RWPE2 (cell line): ENCODE measurements at places on chromosomes 5 and 9.

DNA sequence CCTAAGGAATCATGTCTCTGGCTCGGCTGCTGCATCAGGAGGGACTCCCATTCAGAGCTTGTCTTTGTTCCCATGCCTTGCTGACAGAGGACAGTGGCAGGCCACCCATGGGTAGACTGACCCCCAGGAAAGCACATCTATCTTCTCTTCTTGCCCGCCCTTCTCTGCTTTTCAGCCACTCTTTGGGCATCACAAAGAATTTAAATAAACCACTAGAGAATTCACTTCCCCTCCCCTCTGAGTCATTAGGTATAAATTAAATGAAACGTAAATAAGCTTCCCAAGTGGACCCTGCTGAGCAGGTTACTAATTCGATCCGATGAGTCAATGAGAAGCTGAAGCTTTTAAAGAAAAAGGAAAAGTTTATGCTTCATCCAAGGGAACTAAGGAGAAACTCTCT is 97.0 kb downstream of the DRD1 start:
- DNase-seq: no peak

- no peak for DNase-seq
Measured at GRCh38 chr5:75465480-75465879, 45.9 kb downstream of the CERT1 start.

GRCh38 chr9:123941524-123942070 is 11.7 kb upstream of the DENND1A start:
- no peak for DNase-seq

DNA sequence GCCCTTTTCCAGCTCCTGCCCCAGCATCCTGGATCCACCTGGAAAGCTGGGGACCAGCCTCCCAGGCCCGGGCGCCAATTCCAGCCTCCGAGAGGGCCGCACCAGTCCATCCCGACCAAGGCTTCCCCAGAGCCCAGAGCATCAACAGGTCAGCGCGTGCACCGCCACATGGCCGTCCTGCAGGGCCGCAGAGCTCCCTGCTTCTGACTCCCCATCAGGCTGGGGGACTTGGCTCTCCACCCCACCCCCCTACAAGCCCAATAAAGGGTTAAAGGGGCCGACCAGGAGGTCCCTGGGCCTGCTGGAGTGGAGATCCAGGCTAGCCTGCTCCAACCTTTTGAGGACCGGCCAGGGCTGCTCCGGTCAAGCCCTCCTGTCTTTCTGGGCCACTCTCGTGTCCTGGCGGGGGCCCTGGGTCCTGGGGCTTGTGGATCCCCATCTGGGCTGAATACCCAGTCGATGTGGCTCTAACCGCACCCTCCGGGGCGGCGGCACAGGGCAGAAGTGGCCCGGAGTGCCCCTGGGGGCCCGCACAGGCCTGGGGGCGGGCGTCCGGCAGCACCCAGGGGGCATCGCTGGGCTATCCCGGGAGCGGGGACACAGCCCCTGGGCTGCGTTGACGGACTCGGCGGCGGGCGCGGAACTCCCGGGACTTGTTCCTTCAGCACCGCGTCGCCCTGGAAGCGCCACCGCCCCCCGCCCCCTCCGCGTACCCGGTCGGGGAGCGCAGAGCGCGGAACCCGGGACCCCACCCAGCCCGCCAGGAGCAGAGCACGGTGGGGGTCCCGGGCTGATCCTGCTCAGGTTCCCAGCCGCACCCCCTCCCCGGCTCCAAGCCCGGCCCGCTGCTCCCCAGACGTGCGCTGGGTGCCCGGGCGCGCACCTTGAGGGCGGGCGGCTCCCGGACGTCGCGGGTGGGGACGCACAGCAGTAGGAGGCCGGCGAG is 590 bp downstream of the ENTPD2 start:
- no peak for DNase-seq

DNA sequence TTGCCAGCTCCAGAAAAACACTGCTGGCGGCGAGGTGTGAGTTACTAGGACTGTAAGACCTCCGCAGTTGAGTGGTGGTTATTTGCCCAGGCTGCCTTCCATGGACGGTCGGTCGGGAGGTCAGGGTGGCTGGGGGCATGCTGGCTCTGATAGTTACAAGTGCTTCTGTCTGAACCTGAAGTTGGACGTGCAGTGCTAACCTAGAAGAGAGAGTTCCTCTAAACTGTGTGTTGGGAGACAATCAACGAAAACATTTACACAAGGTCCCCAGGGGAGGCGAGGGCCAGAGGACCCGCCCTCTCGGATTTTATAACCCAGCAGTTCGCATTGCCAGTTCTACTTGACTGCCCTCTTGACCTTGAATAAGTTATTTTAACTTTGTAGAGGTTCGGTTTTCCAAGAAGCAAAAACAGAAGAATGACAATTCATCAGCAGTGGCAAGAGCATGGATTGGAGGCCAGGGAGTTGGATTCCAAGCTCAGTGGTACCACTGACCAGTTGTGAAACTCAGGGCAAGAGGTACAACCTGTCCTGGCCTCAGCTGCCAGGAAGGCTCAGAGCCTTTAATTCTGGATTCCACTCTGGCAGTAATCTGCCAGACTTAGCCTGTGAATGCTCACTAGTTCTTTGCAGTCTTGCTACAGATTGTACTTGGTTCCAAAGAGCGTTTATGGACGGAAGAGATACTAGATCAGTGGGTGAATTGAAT is 28.7 kb upstream of the PDE8B start:
- no peak for DNase-seq

DNA sequence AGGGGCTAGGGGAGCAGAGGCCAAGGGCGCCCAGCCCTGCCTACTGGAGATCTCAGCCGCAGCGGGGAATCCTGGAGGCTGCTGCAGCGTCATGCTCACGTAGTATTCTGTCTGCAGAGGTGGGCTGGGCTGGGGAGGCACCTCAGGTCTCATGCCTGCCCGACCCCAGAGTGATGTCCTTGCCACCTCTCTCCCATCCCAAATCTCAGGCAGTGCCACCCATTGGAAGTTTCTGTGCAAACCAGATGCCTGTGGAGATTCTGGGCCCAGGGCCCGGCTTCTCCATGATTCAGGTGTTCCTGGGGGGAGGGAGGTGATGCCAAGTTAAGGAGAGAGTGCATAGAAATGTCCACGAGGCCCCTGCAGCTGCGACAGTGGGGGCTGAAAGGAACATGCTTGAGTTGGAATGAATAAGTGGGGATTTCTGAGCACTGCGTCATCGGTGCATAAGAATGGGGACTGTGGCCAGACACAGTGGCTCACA is 72.0 kb downstream of the ANKRD33B start:
- no peak for DNase-seq

- DNase-seq: no peak
Measured at GRCh38 chr5:122429545-122430318, 117.7 kb downstream of the SNCAIP start.

DNA sequence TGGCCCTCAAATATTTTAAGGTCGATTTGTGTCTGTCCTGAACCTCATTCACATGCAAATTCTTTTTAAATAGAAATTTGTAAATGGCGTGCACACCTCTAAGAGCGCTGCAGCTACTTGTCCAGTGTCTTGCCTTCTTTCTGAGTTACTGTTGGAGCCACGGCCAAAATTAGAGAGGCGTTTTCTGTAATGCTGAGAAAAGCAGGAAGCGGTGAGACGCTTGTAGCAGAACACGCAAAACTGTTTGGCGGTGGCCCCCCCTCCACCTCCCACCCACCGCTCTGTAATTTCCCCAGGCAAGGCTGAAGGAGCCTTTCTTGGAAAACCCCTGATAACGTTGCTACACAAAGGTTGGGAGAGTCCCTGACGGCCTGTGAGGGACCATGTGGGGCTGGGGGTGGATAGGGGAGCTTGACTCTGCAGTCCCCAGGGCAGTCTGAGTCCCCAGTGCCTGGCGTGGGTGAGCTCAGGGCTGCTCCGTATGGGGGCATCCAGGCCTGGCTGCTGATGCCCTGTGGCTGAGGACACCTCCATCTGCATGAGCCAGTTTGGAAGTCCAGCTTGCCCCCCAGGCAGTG is 96.5 kb downstream of the GADD45G start:
- no peak for DNase-seq

DNA sequence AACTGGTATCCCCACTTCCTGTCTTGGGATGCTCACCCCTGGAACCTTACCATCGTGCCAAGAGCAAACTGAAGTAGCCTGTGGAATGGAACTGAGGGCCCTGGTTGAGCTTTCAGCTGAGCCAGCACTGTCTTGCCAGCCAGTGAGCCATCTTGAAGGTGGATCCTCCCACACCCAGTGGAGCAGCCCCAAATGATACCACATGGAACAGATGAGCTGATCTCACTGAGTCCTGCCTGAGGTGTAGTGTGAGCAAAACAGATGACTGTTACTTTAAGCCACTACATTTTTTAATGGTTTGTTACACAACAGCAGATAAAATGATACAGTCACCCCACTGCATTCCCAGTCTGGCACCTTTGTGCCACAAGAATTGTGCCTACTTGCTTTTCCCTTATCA is 2.2 kb upstream of the PCYOX1L start:
- no peak for DNase-seq

DNA sequence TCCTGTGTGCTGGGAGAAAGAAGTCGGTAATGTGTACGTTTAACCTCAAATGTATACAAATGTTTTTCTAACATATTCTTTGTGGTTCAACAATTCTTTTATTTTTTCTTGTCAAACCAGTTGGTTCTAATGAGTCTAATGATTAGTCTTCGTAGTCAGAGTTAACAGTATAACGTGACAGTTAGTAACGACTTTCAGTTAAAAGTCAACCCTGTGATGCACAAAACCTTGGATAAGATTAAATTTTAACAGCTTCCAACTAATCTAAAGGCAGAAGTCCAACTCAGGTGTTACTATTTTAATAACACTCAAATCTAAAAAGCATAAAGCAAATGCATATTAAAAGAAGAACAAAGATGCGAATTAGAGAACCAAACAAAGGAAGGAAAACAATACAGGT is 47.0 kb downstream of the SEMA6A start:
- no peak for DNase-seq

DNA sequence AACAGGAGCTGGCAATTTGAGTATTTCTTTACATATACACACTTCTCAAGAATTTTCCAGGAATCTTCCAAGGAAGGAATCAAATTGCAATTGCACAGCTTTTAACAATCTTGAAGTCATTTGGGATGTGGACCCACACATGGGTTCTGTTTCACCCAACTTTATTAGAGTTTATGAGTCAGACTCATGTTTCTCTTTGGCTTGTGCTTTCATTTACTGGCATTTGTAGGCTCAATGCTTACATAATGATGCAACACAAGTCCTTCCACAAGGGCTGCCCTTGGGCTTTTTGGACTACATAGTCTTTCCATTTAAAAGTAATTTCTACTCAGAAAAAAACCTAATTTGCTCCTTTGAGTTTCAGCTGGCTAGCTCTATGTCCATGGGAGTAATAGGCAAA is 4.6 kb upstream of the CDC37L1 start:
- no peak for DNase-seq

DNA sequence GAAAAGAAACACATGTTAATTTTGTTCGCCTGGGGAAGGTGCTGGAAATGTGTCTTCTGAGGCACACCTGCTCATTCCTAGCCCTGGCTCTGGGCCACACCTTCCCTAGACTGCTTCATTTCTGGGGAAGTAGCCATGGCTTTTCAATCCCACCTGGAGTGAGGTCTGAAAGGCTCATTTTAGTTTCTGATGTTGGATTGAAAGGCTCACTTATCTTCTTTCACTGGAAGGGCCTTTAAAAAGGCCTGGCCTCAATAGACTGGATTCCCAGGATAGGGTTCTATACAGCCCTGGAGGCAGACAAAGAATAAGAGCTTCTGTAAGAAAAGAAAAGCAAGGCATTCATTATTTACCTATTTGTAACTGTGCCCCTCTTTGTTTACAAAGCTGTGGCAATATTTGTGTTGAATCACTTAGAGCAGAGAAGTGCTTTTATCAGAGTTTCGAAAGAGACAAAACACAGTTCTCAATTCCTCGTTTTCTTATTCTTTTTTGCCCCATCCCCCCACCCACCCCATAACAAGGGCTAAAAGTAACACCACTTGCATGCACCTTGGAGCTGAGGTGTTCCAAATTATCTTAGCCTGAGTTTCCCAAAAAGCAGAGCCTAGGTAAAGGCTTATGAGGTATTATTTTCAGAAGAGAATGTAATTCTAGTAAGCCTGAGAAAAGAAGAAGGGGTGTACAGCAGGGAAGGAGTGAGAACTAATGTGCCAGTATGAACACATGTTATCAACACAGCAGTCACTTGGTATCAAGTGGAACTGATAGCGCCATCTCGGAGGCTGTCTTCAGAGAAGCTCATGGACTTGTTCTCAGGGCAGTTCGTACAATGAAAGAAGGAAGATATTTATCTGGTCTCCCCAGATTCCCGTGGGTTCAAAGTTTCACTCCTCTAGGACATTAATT is 413.1 kb downstream of the KCTD16 start:
- DNase-seq: no peak

DNA sequence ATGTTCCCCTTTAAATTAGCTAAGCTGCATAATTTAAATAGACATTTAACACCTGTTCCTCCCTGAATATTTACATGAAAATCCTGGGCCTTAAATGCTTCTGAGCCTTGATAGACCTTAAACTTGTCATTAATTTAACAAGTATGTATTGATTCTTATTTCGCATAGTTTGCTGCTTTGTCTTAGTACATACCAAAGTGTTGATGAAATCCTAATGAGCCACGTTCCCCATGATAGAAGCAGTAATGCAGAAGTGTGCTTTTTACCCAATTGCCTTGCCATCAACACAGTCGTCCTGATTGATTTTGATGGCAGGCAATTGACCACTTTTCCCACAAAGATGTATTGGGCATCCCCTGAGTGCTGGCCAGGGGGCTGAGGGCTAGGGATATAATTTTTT is 213.5 kb downstream of the SGCD start:
- no peak for DNase-seq

DNA sequence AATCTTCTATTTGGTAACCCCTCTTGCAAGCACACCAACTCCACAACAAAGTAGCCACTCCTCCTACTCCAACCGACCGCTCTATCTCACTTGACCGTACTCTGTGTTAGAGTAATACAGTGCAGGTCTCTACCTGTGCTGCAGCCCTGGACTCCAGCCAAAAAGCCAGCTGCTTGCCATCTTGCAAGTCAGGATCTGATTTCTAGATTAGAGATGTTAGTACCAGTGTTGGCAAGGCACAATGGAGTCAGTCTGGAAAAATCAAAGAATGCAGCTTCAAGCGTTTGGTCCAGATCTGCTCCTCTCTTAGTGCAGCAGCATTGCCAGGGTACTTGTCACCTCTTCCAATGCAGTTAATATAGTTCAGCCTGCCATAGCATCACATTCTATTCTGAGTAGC is 477.6 kb downstream of the ZSWIM6 start:
- DNase-seq: peak; percentile 93

GRCh38 chr5:172905346-172906140 is 53.7 kb upstream of the RPL26L1 start:
- no peak for DNase-seq

DNA sequence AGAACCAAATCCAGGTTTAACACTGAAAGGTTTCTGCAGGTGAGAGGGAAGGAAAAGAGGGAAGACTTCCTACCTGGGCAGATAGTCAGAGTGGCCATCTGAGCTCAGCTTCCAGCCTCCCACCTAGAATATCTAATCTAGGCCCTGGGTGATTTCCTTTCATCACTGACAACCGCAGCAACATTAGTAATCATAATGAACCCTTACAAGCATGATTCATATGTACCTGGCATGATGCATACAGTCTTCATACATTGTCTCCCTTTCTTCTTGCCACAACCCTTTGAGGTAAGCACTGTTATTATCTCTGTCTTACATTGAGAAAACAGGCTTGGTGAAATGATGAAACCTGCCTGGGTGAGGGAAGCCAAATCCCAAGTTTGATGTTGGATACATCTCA is 13.5 kb downstream of the AFAP1L1 start:
- no peak for DNase-seq

GRCh38 chr5:62011089-62011664 is 294.8 kb upstream of the KIF2A start:
- DNase-seq: no peak

- no peak for DNase-seq
Measured at GRCh38 chr5:101976933-101977332, 319.2 kb downstream of the SLCO4C1 start.
